Gastroesophageal sphincter (tissue), 4 donors: ENCODE measurements at places on chromosomes 3 and 15. TPM values are rescaled to one million over a fixed set of nuclear protein-coding genes. Genes with fewer than 3 reads are reported as not detected.

Gene CCDC50
- total RNA-seq, result 146 TPM

DNA sequence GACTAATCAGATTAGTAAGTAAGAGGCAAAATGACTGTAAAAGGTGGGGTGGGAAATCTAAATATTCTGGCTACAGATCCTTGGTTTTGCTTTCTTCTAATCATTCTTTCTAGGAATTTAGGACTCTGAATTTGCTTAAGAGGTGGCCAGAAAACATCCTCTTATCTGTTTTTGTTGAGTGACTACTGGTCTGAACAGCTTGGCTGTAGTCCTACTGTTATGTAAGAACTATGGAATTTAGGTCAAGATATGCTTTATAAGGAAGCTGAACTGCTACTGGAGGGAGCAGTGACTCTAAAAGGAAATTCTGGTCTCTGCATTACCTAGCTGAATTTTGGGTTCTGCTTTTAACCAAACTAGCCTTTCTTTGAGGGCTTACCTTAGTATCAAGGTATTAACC lies 33.5 kb upstream of the CSPG5 start:
- ATAC-seq, result peak; percentile 62

Gene ESYT3
- total RNA-seq, result 1.7 TPM

DNA sequence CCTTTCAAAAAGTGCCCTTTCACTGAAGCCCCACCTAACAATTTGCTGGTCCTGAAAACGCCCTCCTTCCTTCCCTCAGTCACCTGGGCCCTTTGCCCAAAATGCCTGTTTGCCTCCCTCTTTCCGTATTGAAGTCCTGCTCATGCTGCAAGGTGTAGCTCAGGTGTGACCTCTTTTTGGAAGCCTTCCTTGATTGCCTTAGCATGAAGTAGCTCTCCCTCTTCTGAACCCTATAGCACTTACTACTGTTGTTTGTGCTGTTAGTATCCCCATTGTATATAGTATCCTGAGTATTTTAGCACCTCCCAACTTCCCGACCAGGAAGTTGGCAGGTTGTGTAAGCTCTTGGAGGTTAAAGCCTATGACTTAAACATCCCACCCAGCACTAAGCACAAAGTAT lies 1.7 kb downstream of the PLS1 start:
- no peak for ATAC-seq

- ATAC-seq, result no peak
Observed at GRCh38 chr15:87038404-87038803, 958.7 kb downstream of the AGBL1 start.

DNA sequence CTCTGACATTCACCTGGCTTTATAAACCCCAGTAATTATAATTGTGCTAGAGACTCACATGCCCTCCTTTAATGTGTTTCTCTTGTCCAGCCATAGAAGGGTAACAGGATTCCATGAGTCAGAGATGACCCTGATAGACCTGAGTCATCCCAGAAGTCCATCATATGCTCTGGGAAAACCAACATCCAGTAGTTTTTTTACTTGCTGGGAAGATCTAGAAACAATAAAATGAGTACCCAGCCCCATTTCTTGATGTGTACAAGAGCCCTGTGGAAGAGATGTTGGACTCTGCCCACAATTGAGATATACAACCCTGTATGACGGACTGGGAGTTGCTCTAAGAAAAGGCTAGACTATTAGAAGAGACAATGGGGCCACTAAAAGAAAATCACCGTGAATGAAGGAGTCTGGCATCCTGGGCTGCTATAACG lies 22.4 kb upstream of the THUMPD3 start:
- no peak for ATAC-seq

- ATAC-seq, result no peak
Observed at GRCh38 chr3:13040361-13041074, 32.7 kb downstream of the IQSEC1 start.

- ATAC-seq, result no peak
Observed at GRCh38 chr3:36954452-36955134, 9.7 kb upstream of the TRANK1 start.

Gene ACP3
- total RNA-seq, result 1.1 TPM

- ATAC-seq, result no peak
Observed at GRCh38 chr15:34335176-34336032, 2.2 kb downstream of the SLC12A6 start.

DNA sequence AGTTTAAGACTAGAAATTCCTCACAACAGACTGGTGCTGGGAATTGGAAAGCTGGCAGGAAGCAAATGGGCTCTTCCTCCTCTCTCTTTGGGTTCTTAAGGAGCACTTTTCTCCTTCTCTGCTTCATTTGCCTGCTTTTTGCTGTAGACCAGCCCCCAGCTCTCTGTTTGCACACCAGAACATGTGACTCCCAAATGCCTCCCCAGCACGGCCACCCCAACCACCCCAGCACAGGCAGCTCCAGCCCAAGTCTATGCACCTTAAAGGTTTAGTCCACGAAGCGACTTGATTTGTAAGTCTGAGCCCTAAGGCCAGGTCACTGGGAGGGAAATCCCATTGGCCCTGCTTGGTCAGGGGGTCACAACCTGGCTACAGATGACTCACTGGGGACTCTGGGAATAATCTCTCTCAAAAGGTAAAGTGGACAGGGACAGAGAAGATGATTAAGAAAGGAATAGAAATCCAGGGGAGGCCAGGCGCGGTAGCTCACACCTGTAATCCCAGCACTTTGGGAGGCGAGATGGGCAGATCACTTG lies 377.8 kb upstream of the PROK2 start:
- no peak for ATAC-seq

Gene TATDN2
- total RNA-seq, result 10.0 TPM

- no peak for ATAC-seq
Observed at GRCh38 chr3:56484122-56484521, 15.9 kb upstream of the ERC2 start.

DNA sequence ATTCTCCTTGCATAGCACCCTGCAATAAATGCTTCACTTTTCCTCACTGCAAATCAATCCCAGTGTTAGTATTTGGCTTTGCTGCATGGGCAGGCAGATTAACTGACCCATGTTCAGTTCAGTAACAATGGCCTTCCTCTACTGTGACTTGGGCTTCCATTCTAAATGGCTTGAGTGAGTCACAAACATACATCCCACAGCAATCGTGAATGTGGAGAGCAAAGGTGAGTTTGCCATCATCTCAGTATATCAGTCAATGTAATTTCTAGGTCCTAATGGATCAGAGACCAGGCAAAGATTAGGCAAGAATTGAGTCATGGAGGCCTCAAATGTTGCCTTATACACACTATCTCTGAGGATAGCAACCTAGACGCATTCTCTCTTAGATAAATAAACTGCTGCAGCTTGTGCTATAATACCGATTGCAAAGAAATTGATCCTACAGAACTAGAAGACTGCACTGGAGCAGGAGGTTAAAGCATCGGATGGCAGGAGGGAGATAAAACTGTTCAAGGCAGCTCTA lies 8.3 kb upstream of the ATP8B4 start:
- no peak for ATAC-seq

DNA sequence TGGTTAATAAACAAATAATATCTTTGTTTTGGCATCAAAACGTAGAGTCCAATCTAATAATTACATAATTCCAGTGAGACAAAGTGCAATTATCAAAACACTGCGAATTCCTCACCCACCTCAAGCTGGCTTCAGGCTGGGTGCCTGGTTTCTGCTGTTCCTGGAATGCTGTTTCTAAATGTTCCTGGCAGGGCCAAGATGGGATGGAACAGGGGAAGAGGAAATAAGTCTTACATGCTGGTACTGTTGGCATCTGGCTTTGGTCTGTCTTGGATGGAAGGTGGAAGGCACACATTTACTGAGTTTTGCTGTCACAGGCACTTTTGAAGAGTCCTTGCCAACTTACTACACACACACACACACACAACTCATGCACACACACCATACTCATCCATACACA lies 101.9 kb upstream of the SLCO3A1 start:
- no peak for ATAC-seq

GRCh38 chr3:69079269-69080159 lies 651 bp downstream of the UBA3 start:
- peak; percentile 31 for ATAC-seq

Gene TIPARP
- total RNA-seq, result 144 TPM

Gene GREM1
- total RNA-seq, result 365 TPM

GRCh38 chr15:37098468-37099318 lies 1.7 kb downstream of the MEIS2 start:
- ATAC-seq, result no peak

Gene FSTL1
- 1,189 TPM for total RNA-seq

- no peak for ATAC-seq
Observed at GRCh38 chr3:162302983-162303624, 806.5 kb downstream of the OTOL1 start.

GRCh38 chr15:88181613-88182012 lies 74.9 kb downstream of the NTRK3 start:
- no peak for ATAC-seq

GRCh38 chr3:42557854-42558253 lies 23.9 kb downstream of the SEC22C start:
- no peak for ATAC-seq

DNA sequence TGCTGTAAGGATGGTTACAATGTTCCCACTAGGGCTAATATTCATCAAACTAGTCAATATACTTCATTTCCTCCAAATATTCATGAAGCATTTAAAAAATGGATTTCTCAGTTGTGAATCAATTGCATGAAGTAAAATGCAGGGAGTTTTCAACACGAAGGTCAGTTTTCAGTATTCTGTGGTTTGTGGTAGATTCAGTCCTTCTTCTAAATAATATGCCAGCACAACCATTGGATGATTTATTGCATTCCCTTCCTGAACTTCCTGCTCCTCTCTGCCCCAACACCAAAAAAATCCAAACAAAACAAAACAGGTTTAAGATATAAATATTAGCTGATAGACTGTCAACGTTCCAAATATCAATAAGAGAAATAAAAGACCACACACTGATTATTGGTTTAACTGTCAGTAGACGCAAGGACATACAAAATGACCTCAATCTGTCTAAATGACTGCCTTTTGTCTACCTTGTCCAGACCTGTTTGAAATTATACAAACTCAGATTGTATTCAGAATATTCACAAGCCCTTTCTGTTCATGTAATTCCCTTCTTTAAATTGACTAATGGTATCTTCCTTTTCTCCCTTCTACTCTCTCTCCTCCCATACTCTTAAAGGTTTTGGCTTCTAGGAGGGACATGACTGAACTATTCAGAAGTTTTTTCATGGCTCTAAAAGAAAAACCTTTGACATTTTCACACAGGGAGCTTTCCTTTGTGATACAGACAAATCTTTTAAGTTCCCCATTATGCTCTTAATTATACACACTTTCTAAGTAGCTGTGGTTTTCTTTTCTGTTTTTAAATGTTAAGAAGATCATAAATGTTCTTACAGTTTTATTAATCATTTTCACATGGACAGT lies 92.6 kb upstream of the STT3B start:
- no peak for ATAC-seq

Gene MGLL
- 46.4 TPM for total RNA-seq

- peak; percentile 72 for ATAC-seq
Observed at GRCh38 chr15:38374556-38374955, 79.4 kb upstream of the FAM98B start.

DNA sequence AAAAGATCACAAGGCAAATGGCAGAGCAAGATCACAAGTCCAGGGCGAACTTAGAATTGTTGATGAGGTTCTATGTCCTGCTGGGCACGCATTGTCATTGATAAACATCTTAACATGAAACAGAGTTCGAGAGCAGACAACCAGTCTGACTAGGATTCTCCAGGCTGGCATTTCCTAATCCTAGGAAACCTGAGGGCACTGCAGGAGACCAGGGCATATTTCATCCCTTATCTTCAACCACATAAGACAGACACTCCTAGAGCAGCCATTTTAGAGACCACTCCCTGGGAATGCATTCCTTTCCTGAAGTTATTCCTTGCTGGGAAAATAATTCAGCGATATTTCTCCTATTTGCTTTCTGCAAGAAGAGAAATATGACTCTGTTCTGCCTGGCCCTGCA lies 1199.9 kb downstream of the SI start:
- ATAC-seq, result no peak

Gene KLHL40
- total RNA-seq, result not detected

Gene LRRN1
- 3.1 TPM for total RNA-seq

Gene ITIH1
- not detected for total RNA-seq

DNA sequence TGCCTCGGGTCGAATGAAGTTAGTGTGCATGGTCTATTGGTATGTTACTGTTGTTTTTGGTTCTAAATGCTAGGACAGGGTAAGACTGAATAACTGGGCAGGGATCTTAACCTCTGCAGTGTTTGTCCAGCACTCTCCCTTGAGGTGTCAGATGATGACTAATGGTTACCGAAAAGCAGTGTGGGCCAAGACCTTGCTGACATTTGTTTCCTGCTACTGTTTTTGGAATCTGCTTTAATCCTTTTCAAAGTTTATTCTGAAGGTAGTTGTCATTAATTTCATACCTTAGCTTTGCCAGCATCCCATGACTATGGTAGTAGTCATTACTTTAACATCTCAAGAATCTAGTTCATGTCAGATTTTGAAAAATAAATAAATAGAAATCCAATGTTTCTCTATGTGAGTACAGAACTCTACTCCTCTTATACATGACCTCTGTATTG lies 117.0 kb downstream of the P3H2 start:
- peak; percentile 68 for ATAC-seq

- no peak for ATAC-seq
Observed at GRCh38 chr3:38036906-38037305, 2.1 kb upstream of the DLEC1 start.

GRCh38 chr15:47887241-47887800 lies 170.0 kb downstream of the SEMA6D start:
- ATAC-seq, result no peak

Gene MEX3B
- 1.2 TPM for total RNA-seq

DNA sequence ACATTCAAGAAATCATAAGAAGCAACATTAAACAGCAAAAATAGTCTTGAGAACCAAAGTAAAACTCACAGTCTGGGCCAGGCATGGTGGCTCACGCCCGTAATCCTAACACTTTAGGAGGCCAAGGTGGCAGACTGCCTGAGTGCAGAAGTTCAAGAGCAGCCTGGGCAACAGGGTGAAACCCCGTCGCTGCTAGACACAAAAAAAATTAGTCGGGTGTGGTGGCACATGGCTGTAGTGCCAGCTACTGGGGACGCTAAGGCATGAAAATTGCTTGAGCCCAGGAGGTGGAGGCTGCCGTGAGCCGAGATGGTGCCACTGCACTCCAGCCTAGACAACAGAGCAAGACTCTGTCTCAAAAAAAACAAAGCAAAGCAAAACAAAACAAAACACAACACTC lies 117.7 kb upstream of the GOLGA6L6 start:
- ATAC-seq, result no peak

Gene CCDC191
- total RNA-seq, result 7.9 TPM

- ATAC-seq, result no peak
Observed at GRCh38 chr3:66662894-66663293, 162.1 kb upstream of the LRIG1 start.

Gene ACTRT3
- total RNA-seq, result 5.1 TPM

DNA sequence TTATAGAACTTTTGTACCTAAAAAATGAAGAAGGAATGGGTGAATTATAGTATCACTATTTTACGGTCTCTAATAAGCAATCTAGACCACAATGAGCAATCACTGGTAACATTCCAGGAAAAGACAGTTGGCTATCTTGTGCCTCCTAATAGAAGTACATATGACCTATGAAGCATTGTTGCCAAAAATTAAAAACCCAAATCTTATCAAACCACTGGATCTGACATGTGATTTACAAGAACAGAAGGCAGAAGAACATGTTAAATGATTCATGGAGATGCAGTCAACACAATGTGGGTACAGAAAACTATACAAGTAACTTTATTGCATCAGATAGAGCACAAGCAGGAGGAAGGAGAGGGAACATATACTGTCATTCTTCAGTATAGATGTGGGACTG lies 14.5 kb upstream of the HYKK start:
- no peak for ATAC-seq

Gene IMPDH2
- 89.8 TPM for total RNA-seq
